Stimulated activated CD4-positive, alpha-beta T cell treated with anti-CD3 and anti-CD28 coated beads, Interleukin-15, amount 100 ng/mL, for 1 hour (primary cell): ENCODE measurements at places on chromosomes 4 and X.

GRCh38 chrX:19626230-19626629 lies 110.9 kb upstream of the MAP3K15 start:
- DNase-seq = no peak

- no peak for DNase-seq
Measured at GRCh38 chr4:87387237-87387636, 3.8 kb downstream of the HSD17B11 start.

- DNase-seq = no peak
Measured at GRCh38 chr4:176841711-176842112, 49.0 kb upstream of the VEGFC start.

DNA sequence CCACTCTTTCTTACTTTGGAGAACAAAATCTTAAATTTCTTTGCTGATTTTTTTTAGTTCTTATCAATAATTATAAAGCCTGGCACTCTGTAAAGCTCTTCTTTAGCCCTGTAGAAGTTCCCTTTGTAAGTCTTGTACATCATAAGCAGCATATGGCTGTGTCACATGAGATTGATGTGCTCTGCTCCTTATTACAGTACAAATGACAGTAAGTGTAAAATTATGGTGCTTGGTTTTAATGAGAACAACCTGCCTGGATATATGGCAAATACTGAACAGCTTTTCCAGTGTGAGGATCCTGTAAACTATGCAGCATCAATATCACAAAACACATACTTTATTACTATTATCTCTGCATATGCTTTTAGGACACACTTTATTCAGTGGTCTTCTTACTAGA lies 145.9 kb upstream of the GNPDA2 start:
- DNase-seq = no peak

GRCh38 chrX:67544281-67545035 lies 637 bp downstream of the AR start:
- no peak for DNase-seq

DNA sequence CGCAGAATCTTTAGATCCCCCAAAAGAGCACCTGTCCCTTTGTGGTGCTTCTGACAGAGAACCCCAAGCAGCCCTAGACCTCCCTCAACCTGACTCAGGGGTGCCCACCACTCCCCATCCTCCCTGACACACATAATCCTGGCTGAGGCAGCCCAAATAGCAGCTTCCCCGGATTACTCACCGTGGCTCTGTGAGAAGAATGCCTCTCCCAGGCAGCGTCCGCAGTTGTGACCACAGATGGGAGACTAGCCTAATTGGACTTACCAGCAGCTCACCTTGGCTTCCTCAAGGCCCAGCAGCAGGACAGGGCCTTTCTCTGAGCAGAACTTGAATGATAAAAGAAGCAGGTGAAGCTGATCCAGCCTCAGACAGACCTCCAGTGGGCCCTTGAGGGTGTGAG lies 10.3 kb upstream of the ODAPH start:
- no peak for DNase-seq

DNA sequence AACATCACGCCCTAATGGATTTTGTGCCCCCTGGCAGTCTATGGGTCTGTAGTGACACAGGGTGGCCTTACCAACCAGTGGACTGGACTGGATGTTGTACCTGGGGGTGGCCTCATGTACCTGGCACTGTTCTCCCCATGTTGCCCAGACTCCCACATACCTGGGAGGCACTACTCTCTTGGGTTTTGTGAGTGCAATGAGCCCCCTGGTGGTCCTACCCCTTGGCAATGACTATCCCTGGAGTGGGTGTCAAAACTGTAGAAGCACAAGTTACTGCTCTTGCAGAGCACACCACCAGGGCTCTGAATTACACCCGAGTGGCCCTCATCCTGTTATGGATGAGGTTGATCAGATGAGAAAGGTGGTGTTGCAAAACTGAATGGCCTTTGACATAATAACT lies 57.8 kb upstream of the CCDC149 start:
- no peak for DNase-seq

GRCh38 chr4:27819246-27819645 lies 958.6 kb downstream of the STIM2 start:
- no peak for DNase-seq
